ENCODE measurements at places on chromosomes 2 and 18.
A peak's percentile ranks its signal among the peaks of the same experiment; 100 is the strongest.

DNA sequence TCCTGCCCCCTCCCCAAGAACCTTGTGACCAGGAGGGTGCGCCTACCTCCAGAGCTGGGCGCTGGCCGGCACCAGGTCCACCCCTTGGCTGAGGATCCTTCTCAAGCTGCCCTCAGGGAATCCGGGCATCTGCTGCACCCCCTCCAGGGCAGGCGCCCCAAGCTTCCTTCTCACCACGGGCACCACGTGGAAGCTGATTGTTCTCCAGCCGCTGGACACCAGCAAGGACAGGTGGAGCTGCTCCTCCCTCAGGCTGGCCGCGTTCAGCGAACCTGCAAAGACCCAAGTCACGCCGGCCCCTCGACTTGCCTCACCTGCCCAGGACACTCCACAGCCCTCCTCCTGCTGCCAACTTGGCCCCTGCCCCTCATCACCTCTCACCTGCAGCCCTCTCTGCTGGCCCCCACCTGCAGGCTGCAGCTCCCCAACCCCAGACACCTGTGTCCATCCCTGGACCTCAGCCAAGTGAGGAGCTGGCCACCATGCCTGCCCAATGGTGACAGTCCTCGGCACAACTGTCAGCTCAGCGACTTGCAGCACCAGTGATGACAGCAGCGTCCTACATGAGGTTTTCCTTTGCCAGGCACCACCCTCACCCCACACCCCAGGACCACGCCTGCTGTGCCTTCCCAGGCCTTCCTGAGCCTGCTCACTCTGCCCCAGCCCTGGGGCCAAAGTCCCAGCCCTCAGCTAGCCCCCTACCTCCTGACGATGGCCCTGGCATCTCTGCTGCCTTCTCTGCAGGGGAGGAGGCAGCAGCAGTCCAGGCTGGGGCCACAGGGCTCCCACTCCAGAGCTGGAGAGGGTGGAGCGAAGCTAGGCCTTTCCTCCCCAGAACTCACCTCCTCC lies 4.2 kb downstream of the MAB21L4 start:
- no peak for DNase-seq

DNA sequence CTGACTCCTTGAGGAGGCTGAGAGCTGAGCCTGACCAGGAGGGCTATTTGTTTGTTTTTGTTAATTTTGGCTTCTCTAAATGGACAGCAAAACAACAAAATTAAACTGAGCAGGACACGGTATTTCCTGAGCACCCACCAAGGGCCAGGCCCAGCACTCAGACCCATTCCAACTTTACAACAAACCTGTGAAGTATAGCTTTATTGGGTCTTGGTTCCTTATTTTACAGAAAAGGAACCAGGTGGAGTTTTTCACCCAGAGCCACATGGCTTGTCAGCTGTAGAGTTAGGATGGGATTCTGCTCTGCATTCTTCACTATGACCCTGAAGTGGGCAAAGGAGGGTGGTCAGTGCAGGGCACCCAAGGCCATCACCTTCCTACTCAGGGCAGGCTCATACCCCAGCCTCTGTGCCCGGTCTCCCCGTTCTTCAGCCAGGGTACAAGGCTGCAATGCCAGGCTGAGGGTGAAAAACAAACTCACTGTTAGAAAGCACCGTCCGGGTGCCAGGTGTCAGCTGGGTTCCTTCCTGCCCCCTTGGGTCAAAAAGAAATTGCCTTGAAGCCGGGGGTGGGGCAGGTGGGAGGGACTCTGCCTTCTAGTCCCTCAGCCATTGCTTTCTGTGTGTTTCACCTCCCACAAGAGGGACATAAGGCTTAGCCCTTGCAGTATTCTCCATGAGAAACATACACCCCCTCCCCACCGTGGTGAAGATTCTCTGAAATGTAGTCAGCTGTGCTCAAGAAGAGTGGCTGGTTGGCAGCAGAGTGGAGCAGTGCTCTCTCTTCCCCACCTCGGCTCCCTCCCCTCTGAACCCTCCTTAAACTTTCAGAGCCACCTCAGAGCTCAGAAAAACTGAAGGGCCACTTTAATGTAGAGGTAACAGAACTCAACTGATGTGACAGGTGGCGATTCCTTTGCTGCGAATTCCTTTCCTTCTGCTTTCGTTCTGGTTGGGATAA lies 2.2 kb downstream of the PSD4 start:
- DNase-seq = peak; percentile 58

- no peak for DNase-seq
Observed at GRCh38 chr18:40058811-40059570, 1896.0 kb upstream of the PIK3C3 start.

- DNase-seq = no peak
Observed at GRCh38 chr2:159925975-159926374, 128.0 kb upstream of the CD302 start.

DNA sequence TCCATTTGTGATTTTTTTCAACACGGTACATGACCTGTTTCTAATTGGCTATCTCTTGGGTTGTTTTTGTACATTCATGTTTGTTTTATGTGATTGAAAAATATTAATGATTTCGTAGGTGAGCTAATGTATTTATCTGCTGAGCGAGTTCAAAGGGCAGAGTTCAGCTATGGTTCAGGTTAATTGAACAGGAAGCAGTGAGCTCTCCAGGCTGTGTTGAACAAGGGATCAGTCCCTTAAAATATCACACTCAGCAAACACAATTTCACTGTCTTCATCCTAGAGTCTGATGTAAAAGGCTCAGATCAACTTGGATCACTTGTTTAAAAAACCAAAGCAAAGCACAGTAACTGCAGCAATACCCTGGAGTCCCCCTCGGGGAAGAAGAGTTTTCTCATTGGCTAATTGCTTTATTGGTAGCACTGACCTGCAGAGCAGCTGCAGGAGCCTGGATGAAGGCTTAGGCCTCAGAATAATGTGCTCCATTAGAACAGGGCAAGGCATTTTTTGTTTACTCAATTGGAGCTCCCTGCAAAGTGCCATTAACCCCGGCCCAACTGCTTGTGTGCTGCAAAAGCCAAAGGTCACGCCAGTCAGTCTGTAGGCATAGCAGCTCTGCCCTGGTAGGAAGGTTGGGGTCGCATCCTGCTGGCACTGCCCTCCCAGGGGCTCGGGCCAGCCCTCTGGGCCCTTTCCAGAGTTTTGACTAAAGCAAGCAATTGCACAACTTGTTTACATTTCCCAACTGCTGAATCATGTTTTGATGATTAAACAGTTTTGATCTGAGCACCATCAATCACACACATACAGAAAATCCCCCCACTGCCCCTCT lies 10.5 kb downstream of the ONECUT2 start:
- no peak for DNase-seq

DNA sequence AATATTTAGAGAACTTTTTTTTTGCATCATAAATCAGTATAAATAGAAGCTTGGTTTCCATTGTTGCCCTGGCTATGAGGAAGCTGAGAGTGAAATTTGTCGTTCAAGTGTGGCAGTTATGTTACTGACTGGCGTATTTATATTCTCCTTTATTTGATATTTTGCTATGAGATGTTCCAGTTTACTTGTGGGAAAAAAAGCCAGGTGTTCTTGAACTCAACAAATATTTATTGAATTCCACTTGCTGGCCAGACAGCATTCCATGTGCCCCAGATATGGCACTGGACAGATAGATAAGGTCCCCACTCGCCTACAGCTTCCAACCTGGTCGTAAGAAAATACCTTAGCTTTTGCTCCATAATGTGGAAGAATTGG lies 44.7 kb downstream of the NEDD4L start:
- DNase-seq = no peak

DNA sequence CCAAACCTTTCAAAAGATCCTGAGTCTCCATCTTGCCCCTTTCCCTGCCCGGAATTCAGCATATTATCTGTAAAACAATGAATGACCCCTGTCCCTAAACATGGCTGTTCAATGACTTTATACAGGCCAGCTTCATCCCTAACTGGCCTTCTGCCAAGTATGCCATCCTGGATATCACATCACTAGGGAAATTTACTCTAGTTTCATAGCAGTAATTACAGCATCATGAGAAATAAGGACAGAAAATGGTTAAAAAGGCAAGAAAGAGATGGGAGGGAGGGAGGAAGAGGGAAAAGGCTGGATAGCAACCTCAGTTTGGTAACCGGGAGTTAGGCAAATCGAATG lies 4.4 kb downstream of the MBOAT2 start:
- no peak for DNase-seq

DNA sequence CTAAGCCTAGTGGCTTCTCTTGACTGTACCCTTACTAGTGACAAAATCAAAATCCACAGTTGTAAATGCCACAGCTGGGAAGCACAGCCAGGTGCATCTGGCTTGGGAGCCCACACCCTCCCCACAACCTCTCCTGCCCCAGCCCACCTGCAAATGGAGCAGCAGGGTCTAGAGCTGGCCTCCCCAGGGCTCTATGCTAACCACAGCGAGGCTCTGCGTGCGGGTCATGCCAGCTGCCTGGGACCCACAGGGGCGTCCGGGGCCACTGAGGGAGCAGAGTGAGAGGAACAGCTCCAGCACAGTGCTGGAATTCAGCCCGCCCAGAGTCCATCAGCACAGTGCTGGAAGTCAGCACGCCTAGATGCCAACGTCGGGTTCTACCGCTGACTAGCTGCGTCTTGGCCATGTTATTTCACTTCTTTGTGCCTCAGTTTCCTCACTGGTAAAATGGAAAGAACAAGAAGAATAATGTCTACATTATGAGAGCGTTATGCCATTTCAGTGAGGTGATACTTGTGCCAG lies 109.1 kb upstream of the ID2 start:
- DNase-seq = no peak

- no peak for DNase-seq
Observed at GRCh38 chr2:26000561-26001082, 18.3 kb upstream of the KIF3C start.

- DNase-seq = no peak
Observed at GRCh38 chr2:96768083-96768561, 7.4 kb downstream of the CNNM4 start.

DNA sequence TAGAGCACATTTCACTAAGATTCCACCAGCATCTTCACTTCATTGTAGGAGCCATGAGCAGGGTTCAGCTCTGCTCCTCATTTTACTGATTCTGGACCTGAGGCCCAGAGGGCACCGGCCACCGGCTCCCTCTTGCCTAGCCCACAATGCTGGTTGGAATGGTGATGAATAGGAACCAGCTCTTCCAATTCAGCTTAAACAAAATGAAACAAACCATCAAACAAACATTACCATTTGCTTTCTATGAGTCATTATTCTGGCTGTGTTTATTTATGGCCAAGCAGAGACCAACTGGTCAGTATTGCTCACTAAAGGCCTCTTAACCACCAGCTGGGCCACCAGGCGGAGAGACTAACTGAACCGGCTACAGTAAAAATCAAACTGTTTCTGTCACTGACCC lies 176.7 kb downstream of the MTX2 start:
- DNase-seq = no peak

DNA sequence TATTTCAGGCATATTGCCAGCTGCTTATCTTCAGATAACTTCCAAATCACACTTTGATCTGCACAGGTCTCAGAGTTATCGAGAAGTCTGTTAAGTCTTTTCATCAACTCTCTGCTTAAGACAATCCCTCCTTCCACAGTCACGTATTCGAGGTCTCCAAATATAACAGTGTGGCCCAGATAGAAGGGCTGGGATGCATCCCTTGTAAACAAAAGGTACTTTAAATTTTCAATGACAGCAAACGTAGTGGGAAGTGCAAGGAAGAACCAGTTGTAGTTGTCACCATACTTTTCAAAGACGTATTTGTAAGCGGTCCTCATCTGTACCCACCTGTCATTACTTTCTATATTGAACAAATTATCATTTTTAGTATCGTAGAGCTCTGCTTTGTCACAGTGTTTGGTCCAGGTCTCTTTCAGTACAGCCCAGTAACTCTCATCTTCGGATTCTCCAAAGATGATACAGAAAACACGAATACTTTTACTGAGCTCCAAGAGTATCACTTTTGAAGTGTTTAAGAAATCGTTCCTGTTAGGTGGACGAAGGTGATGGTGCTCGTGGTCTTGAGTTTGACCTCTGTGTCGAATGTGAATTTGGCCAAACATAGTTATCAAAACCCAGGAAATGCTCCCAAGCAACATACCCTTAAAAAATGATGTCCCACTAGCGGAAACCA lies 445 bp downstream of the C1GALT1C1L start:
- DNase-seq = no peak

- no peak for DNase-seq
Observed at GRCh38 chr2:114201781-114202180, 240.7 kb upstream of the DPP10 start.

DNA sequence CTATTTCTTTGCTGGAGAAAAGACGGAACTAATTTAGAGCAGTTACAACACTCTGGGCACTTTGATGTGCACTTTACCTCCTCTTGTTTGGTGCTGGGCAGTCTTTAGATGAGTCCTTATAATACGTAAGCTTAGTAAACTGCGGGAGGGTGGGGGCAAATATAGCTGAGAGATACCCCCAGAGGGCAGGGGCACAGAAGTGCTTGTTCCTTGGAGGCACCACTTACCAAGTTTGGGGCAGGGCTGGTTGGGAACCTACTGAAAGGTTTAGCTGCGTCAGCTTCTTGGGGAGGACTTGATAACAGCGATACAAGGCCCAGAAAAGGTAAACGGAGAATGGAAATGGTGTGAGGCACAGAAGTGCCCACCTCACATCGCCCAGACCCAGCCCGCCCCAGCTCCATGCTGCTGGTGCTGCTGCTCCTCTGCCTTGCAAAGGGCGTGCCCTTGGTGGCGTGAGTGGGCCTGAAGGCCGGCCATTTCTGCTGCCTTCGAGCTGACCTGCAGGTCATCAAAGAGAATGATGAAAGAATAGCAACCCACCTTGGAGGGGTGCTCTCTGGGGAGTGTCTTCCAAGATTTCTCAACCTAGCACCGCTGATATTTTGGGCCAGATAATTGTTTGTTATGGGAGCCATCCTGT lies 128.2 kb upstream of the EML6 start:
- no peak for DNase-seq

- no peak for DNase-seq
Observed at GRCh38 chr2:43138441-43138840, 88.0 kb downstream of the ZFP36L2 start.

GRCh38 chr18:33717339-33717738 lies 139.3 kb downstream of the ASXL3 start:
- DNase-seq = no peak

GRCh38 chr2:118221536-118222272 lies 133.4 kb downstream of the INSIG2 start:
- peak; percentile 34 for DNase-seq

DNA sequence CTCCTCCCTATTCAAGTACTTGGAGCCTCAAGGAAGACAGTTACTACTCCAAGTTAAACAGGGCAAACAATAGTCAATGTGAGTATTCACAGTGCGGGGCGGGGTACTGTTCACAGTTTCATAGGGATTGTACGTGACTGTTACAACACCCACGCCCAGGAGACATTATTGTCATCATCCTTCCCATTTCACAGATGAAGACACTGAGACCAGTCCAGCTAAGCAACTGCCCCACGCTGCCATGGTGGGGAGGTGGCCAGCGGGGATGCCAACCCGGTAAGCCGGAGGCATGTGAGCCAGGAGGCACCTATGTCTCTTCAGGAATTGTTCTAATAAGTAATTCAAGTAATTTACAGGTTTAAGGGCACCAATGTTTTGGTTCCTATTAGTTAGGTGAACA lies 982 bp downstream of the HJURP start:
- no peak for DNase-seq

DNA sequence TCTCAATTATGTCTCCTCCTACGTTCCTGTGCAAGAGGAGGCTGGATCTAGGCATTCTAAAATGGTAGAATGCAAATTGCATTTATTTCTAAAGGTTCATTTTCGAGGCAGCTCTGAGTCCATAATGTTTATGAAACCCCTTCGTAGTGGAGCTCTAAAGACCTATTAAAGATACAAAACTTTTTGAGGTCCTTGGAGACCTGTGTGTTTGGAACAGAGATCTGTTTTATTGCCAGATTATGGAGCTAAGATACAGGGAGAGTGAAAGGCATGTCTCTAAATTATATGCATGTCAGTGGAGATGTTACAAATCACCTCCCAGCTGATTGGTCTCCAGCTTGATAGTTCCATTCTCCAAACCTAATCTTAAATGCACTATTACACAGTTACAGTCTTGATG lies 335.8 kb downstream of the GULP1 start:
- DNase-seq = no peak

Measured in stimulated activated CD8-positive, alpha-beta memory T cell treated with anti-CD3 and anti-CD28 coated beads, Interleukin-4, amount 100 ng/mL, for 48 hours (primary cell).